CD4-positive, alpha-beta T cell treated with Interleukin-6 at 100 ng/mL for 8 hours (primary cell): ENCODE measurements at places on chromosomes 16 and 17.

GRCh38 chr16:79653373-79653891 lies 52.9 kb upstream of the MAF start:
- DNase-seq = no peak

GRCh38 chr16:64242492-64242891 lies 879.4 kb downstream of the CDH11 start:
- DNase-seq = no peak

GRCh38 chr17:6568184-6568758 lies 11.9 kb upstream of the PITPNM3 start:
- DNase-seq = no peak

GRCh38 chr16:3864562-3864961 lies 16.0 kb downstream of the CREBBP start:
- no peak for DNase-seq

DNA sequence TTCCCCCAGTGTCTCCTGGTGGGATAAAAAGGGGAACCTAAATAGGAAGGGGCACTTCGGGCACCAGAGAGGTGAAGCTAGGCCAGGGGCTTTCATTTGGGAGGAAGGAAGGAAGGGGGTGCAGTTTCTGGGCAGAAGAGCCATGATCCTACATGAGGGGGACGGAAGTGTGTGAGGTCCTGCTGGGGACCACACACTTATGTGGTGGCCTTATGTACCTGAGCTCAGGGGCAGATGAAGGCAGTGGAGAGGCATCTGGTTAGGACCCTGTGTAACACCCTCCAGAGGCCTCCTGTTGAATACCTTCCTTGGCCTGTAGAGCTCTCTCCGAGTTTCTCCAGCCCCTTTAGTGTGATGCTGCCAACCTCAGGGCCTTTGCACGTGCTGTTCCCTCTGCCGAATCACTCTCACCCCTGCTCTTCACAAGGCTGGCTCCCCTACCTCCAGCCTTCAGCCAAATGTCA lies 21.2 kb downstream of the IGFBP4 start:
- no peak for DNase-seq

DNA sequence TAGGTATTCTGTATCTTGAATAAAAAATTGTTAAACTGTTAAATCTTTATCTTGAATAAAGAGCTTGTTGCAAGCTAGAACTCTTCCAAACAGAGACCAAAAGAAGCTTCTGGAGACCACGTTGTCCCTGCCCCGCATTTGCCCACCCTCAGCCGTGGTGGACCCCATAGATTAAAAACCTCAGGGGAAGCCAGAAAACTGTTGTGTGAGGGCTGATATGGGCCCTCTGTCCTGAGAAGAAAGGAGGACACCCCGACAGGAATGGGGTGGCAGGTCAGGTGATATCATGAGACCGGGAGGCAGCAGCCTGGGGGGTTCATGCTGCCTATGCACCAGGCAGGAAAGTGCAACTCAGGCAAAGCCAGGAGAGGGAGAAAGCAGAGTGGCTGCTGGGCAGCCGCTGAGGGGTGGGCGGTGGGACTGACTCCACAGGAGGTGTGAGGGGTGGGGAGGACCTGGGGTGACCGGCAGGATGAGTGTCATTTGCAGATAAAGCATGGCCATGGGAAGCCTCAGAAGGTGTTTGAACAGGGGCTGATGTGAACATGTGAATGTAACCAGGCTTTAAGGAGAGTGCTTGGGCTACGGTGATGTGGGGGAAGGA lies 147.8 kb downstream of the IRF8 start:
- DNase-seq = no peak

- no peak for DNase-seq
Measured at GRCh38 chr16:88636488-88637265, 1.7 kb upstream of the IL17C start.

GRCh38 chr17:73952480-73953205 lies 250.8 kb upstream of the RPL38 start:
- no peak for DNase-seq

DNA sequence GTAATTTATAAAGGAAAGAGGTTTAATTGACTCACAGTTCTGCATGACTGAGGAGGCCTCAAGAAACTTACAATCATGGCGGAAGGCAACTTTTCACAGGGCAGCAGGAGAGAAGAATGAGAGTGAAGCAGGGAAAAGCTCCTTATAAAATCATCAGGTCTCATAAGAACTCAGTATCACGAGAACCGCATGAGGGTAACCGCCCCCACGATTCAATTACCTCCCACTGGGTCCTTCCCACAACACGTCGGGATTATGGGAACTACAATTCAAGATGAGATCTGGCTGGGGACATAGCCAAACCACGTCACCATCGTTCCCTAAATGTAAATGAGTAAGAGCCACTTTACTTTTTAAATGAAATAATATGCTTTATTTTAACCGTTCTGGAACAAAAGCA lies 89.9 kb upstream of the NACA2 start:
- no peak for DNase-seq

- peak; percentile 26 for DNase-seq
Measured at GRCh38 chr17:42980766-42981397, 517 bp downstream of the RUNDC1 start.
